ENCODE measurements at places on chromosomes 13 and 19.

GRCh38 chr13:87123987-87124784 is 547.0 kb upstream of the SLITRK5 start:
- no peak for DNase-seq

GRCh38 chr19:33366127-33366526 is 7.4 kb upstream of the CEBPG start:
- no peak for DNase-seq

GRCh38 chr13:99363949-99364348 is 56.8 kb upstream of the GPR183 start:
- no peak for DNase-seq

- DNase-seq, result no peak
Measured at GRCh38 chr13:45678282-45678681, 23.8 kb upstream of the CBY2 start.

GRCh38 chr19:10505583-10506229 is 2.5 kb upstream of the KEAP1 start:
- peak; percentile 77 for DNase-seq

DNA sequence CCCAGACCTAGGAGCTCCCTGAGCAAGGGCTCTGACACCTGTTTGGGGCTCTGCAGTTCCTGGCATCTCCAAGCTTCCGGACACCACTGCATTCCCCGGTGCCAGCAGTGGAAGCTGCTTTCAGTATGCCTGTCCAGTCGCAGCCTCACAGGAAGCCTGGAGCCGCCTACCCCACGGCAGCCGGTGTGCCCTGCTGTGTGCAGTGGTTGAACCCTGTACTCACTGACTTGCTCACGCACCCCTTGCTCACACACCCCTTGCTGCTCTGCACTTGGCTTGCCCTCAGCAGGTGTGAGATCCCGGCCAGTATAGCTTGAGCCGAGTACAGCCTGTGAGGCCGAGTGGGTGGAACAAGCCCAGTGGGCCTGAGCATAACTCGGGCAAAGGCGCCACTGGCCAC is 70.3 kb downstream of the PIBF1 start:
- no peak for DNase-seq

- DNase-seq, result no peak
Measured at GRCh38 chr19:48556163-48556562, 4.2 kb downstream of the SULT2B1 start.

Measured in stimulated activated CD4-positive, alpha-beta T cell treated with anti-CD3 and anti-CD28 coated beads, Interleukin-4, amount 100 ng/mL, for 48 hours (primary cell).